Left lung (tissue), 14 donors: ENCODE measurements at places on chromosomes 7 and 10. TPM values are rescaled to one million over a fixed set of nuclear protein-coding genes. Genes with fewer than 3 reads are reported as not detected.

DNA sequence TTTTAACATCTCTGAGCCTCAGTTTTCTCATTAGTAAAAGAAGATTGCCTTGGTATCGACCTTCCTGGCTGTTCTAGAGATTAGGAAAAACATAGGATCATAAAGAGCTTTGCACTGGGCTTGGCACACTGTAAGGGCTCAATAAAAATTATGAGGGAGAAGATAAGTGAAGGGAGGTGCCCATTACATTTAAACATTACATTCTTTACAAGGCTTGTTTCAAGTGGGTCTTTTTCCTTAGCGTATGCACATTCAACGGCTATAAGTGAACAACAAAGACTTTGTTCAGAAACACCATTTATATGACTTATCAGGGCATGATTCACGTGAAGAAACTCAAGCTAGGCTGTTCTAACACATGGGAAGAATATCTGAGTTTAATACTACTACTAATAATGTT is 351.9 kb upstream of the NPVF start:
- DNase-seq: no peak

DNA sequence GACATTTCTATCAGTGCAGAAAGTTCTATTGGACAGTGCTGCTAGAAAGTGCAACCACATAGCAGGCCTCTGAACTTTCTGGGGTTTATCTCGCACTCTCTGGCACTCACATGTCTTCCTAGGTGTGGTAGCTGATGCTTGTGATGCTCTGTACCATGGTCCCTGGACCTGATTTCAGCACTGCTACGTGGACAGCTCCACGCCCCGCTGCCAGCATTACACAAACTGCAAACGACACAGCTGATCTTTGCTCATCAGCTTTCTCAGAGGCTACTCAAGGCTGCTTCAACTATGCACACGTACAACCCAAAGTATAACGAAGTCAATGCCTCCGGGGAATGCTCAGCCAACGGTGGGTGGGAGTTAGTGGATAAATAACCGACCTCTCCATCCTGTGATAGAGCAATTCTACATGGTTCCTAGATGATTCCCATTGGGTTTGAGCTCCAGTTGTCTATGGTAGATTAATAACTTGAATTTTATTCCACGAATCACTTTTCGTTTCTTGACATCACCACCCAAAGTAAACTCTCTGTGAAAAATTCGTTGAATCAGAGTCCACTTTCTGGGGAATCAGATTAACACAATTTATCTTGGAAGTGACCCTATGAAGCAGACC is 302.5 kb downstream of the ACTR3B start:
- DNase-seq: no peak

GRCh38 chr7:80485721-80486120 is 26.1 kb downstream of the GNAT3 start:
- no peak for DNase-seq

DNA sequence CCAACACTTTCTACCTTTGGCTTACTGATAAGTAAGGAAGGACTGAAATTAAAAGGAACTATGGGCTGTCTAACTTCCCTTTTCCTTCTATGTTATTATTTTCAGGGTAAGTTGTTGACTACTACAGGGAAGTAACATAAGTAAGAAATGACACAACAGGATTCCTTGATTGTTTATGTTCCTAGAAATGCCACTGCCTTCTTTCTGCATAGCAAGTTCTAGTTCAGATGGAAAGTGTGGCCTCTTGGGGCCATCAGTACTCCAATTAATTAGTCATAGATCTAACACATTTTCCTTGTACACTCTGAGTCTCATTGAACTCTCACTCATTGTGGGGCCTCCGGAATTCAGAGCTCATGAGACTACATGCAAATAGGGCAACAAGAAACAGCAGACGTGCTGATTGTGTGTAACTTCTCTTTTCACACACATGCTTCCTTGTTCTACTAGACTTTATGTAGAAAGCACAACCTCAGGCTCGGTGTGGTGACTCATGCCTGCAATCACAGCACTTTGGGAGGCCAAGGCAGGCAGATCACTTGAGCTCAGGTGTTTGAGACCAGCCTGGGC is 35.3 kb upstream of the HIBADH start:
- no peak for DNase-seq

GRCh38 chr10:127836966-127837365 is 55.8 kb downstream of the CLRN3 start:
- DNase-seq: no peak

DNA sequence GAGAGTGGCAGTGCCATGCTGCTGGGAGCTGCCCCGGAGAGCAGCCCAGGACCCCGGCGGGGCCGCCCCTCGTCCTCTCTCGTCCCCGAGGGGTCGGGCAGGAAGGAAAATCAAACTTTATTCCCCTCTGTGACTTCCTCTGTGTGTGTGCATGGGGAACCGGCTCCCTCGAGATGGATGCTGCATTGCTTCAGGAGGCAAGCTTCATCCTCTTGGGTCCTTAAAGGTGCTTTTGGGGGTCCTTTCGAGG is 726 bp downstream of the MCU start:
- no peak for DNase-seq

DNA sequence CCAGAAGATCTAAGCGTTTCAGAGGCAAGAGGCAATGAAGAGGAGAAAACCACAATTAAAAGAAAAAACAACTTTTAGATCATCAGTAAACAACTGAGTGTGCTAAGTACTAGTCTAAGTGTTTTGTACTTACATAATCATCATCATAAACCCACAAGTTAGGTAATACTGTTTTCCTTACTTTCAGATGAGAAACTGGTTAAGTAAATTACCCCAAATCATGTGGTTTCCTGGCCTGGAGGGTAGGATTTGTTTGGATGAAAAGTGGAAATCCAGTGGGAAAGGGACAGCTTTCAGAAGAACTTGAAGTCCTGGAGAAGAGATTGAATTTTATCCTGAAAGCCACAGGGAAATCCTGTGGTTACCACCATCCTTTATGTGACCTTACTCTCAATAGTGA is 463.3 kb downstream of the LRMDA start:
- DNase-seq: no peak

DNA sequence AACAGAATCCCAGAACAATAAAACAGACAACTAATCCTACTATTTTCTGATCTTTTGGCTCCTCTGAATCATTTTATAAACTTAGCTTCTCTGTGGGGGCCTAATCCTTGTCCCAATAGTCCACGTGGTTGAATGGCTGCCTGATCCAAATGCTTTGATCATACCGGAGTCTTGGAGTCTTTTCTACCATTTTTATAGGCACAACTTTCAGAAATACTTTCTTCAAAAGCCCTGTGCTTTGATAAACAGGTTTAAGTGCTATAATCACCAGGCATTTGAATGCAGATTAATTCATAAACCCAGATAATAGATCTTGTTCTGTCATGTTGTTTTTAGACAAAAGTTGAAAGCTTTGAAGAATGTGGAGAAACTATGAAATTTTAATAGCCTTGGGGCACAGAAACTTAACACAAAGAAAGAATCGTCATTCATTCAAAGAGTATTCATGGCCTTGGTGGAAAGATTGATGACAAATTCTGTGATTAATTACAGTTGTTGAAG is 163.7 kb downstream of the AHR start:
- DNase-seq: no peak

- DNase-seq: no peak
Measured at GRCh38 chr10:21385536-21385935, 139.9 kb downstream of the SKIDA1 start.

GRCh38 chr10:51300617-51301304 is 226.5 kb downstream of the PRKG1 start:
- no peak for DNase-seq

GRCh38 chr10:109902992-109903947 is 20.0 kb downstream of the XPNPEP1 start:
- DNase-seq: no peak

DNA sequence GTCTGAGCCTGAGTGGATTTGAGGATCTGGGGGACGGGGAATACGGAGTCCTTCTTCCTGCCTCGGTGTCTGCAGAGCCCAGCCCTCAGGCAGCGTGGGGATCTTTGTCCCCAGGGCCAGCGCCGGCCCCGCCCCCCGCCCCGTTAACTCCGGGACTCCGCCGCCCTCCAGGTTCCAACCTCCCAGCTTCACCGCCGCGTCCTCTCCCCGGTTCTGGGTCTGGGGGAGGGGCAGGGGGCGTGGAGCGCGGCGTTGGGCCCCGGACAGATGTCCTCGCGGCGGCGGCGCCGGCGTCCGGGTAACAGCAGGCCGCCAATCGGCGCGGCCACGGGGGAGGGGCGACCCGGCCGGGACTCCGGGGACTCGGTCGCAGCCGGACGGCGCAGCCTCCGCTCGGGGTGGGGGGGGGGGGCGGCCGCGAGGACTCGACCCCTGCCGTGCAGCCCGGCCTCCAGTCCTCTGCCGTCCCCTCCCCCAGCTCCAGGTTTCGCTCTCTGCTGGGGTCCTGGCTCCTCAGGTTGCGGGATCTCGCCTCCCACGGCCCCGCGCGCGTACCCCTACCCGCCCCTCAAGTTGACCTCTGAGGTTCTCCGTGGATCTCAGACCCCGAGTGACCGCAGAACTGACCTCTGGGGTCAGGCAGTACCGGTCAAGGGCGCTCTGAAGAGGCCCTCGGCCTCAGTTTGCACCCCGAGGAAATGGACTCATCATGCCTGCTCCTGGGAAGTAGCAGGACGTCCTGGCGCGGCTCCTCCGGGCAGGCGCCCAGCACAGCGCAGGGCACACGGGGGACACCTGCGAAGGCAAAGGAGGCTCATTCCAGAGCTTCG is 2.3 kb upstream of the ELFN1 start:
- DNase-seq: no peak

GRCh38 chr10:123445261-123445775 is 220.8 kb upstream of the GPR26 start:
- no peak for DNase-seq

DNA sequence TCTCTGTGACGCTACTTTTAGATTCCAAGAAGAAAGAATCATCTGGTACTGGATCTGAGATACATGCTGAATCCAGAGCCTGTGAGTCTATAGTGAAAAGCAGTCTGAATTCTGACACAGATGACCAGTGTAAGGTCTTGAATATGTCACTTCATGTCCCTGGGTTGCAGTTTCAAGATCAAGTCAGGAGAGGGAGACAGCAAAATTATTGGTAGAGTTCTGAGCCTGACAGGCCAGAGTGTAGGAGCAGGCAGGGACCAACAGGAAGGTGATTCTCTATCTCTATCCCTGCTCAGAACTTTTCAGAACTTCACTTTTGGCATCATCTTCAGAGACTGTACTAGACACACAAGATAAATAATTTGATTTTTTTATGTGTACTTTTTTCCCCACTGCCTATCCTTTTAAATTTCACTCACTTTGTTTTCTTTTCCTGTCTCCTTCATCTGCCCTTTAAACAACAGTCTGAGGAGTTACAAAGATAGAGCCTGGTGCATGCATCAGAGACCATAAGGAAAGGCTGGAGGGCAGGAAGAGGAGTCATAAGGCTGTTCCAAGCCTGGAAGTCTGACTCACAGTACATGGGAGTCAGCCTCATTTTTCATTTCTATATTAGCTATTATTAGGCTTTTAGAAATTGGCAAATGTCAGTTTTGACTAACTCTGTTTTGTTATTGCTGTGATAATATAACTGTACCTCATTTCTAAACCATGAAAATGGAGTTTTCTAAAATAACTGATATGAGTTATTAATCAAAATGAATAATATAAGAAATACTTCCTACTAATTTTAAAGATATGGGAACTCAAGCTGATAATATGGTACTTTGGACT is 120.2 kb upstream of the TMEM229A start:
- DNase-seq: no peak

GRCh38 chr7:932651-932975 is 21.9 kb downstream of the ADAP1 start:
- peak; percentile 43 for DNase-seq

GRCh38 chr7:21076054-21076453 is 289.4 kb upstream of the SP8 start:
- no peak for DNase-seq

DNA sequence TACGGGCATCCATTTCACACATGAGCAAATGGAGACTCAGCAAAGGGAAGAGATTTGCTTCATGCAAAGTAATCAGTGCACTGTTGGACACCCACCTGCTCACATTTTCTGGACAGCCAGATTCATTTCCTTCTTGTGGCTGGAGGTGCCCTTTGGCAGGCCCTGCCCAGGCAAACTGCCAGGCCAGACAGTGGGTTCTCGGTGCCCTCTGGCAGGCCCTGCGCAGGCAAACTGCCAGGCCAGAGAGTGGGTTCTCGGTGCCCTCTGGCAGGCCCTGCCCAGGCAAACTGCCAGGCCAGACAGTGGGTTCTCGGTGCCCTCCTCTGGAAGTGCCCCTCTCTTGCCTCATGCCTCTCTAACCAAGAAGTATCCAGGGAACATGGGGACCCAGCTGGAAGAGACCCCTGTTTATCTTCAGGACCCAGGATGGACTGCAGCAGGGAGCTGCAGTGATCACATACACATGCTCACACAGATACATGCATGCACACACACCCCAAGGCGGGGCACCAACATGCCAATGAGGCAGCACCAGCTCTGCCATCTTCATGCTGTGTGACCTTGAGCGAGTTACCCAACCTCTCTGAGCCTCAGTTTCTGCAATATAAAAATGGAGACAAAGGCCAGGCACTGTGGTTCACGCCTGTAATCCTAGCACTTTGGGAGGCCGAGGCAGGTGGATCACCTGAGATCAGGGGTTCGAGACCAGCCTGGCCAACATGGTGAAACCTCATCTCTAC is 67.1 kb downstream of the OAT start:
- no peak for DNase-seq

DNA sequence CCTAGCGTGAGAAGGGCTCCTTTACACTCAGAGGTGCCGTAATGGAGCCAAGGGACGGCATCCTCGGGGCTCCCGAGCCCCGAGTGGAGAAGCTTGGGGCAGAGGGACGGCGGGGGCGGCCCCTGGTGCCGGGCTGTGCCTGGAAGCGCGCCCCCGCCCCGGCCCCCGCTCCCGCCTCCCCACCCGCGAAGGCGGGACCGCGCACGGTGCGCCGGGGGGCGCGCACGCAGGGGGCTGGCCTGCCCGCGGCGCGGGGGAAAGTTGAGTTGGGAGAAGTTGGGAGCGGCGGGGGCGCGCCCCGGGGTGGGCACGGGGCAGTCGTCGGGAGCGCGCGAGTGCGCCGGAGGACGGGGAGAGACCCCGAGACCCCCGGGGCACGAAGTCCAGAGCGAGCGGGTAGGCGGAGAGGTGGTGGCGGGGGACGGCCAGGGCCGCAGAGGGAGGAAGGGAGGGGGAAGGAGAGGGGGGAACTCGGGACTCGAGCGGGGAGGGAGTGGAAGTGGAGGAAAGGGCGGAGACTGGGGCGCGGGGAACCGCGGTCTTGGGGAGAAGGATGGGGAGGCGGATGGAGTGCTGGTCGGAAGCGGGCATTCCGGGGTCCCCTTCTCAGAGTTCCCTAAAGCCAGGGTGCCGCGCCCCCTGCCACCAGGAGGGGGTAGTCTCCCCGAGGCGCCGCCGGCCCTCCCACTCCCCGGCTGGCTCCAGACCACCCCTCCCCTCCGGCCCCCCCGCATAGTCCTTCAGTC is at the start of gene SLC4A2:
TSS of gene SLC4A2 (plus strand) at position 223 of the 746 bp plus-strand sequence. CDS start 2,399 bp downstream, outside the sequence.
- peak; percentile 87 for DNase-seq

LRGUK gene
- 1.5 TPM for polyA plus RNA-seq

PDZD7 gene
- 0.80 TPM for polyA plus RNA-seq

ARHGEF35 gene
- 18.1 TPM for polyA plus RNA-seq

NPC1L1 gene
- 0.40 TPM for polyA plus RNA-seq

CBLL1 gene
- polyA plus RNA-seq: 30.2 TPM

ANK3 gene
- 36.0 TPM for polyA plus RNA-seq

TRA2A gene
- 312 TPM for polyA plus RNA-seq

AGAP6 gene
- polyA plus RNA-seq: 25.1 TPM

ZNF511 gene
- 38.2 TPM for polyA plus RNA-seq

CREB5 gene
- 18.6 TPM for polyA plus RNA-seq

SPDYE9 gene
- 1.2 TPM for polyA plus RNA-seq

IFIT1 gene
- polyA plus RNA-seq: 21.3 TPM
